ENCODE measurements at places on chromosomes 7 and 10. TPM values are rescaled to one million over a fixed set of nuclear protein-coding genes. Genes with fewer than 3 reads are reported as not detected.
A peak's percentile ranks its signal among the peaks of the same experiment; 100 is the strongest.

- peaks cover 100% of the 10 kb centered on the region for H3K4me1 ChIP-seq
- H3K4me3 ChIP-seq: peak overlapping the region; percentile 1
- peak overlapping the region; percentile 89 for H3K27ac ChIP-seq
- DNase-seq: peak; percentile 68
- no peaks in the 10 kb centered on the region for H3K27me3 ChIP-seq
These were observed 10.1 kb upstream of the ADAP1 start for GRCh38 chr7:964401-965231.

- no peaks in the 10 kb centered on the region for H3K27me3 ChIP-seq
- H3K4me3 ChIP-seq: no peak overlapping the region
- DNase-seq: no peak
- no peak overlapping the region for H3K27ac ChIP-seq
- no peaks in the 10 kb centered on the region for H3K4me1 ChIP-seq
These were observed 83.3 kb downstream of the PHTF2 start for GRCh38 chr7:77881871-77882270.

DNA sequence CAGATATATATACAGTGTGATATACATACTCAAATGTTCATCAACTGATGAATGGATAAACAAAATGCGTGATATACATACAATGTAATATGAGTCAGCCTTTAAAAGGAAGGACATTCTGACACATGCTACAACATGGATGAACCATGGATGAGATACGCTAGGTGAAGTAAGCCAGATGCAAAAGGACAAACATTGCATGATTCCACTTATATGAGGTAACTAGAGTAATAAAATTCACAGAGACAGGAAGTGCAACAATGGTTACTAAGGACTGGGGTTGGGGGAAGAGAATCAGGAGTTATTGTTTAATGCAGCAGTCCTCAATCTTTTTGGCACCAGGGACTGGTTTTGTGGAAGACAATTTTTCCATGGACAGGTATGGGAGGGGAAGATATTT lies 47.3 kb upstream of the PIK3AP1 start:
- peaks cover 8% of the 10 kb centered on the region for H3K4me1 ChIP-seq
- no peak overlapping the region for H3K27ac ChIP-seq
- H3K4me3 ChIP-seq: no peak overlapping the region
- no peak for DNase-seq

DNA sequence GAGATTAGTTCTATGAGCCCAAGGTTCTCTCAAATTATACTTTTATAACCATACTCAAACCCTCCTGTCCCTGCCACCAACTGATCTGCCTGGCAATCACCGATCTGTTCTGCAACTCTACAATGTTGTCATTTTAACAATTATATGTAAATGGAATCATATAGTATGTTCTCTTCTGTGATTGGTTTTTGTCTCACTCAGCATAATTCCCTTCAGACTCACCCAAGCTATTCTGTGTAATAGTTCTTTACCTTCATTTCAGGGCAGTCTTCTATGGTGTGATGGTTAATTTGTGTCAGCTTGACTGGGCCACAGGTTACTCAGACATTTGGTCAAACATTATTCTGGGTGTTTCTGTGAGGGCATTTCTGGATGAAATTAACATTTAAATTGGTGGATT lies 181.9 kb upstream of the CXCL12 start:
- no peaks in the 10 kb centered on the region for H3K36me3 ChIP-seq
- no peak for DNase-seq
- no peak overlapping the region for H3K27ac ChIP-seq

DNA sequence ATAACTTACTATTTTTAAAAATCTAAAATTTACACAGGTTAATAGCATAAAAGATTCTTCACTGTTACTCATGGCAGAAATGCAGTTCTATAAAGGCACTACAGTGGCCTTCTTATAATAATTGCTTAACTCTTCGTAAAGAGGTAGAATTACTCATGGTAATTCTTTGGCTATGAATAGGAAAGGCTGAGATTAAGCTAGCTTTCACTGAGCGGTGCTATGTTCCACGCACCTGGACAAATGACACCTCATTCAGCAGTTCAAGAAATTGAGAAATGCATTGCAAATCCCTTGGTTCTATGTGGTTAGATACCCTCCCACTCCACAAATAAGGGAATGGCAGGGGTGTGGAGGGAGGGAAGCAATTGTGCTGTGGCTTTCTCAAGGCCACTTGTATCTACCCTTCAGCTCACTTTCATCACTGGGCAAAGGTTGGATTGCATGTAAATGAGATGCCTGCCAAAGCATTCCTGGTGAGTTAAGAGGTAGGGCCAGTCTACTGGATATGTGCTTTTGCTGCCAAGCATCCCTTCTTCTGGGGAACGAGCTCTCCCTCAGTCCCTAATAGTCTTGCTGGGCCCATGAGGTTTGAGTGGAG lies 210.9 kb downstream of the TEX36 start:
- H3K36me3 ChIP-seq: no peaks in the 10 kb centered on the region
- no peaks in the 10 kb centered on the region for H3K27me3 ChIP-seq
- DNase-seq: no peak
- no peak overlapping the region for H3K27ac ChIP-seq
- no peak overlapping the region for H3K4me3 ChIP-seq
- no peaks in the 10 kb centered on the region for H3K4me1 ChIP-seq

DNA sequence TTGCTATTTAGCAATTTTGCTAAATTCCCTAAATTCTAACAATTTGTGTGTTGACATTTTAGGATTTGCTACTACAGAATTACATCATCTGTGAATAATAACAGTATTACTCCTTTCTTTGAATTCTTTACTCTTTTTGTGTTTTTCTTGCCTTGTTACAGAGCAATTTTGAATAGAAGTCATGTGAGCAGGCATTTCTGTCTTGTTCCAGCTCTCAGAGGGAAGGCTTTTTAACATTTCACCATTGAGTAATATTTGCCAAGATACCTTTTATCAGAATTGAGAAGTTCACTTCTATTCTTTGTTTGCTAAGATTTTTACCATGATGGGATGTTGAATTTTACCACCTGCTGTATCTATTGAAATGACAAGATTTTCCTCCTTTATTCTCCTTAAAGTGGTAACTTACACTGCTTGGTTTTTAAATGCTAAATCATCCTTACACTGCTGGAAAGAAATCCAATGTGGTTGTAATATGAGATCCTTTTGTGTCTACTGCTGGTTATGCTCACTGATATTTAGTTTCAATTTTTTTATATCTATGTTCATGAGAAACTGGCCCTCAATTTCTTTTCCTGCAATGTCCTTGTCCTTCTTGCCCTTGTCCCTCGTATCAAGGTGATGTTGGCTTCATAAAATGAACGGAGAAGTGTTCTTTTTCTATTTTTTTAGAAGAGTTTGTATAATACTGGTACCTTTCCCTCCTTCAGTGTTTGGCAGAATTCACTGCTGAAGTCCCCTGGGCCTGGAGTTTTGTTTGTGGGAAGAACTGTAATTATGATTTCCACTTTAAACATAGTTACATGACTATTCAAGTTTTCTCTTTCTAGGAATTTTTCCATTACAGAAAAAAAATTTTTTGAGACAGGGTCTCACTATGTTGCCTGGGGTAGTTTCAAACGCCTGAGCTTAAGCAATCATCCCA lies 50.3 kb upstream of the ATP6V0A4 start:
- no peaks in the 10 kb centered on the region for H3K27me3 ChIP-seq
- no peak overlapping the region for H3K4me3 ChIP-seq
- no peak for DNase-seq
- H3K4me1 ChIP-seq: no peaks in the 10 kb centered on the region
- H3K27ac ChIP-seq: no peak overlapping the region
- no peaks in the 10 kb centered on the region for H3K36me3 ChIP-seq

DNA sequence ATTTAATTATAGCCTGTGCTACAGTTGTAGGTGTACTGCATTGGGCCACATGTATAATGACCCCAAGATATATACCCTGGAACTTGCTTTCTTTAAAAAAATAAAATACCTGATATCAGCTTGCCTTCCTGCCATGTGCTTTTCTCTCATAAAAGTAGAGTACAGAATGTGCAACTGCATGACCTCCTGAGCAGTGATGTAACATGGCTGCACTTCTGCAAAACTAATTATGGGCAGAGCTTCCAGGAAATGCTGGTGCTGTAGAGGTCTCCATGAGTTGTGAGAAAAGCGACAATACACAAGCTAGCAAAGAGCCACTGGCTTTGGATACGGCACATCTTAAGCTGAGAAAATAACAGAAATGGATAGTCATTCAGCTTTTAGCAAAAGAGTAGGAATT lies 6.5 kb upstream of the ERLIN1 start:
- peaks cover 23% of the 10 kb centered on the region for H3K4me1 ChIP-seq
- H3K4me3 ChIP-seq: no peak overlapping the region
- H3K36me3 ChIP-seq: peaks cover 56% of the 10 kb centered on the region
- H3K27me3 ChIP-seq: no peaks in the 10 kb centered on the region
- peak; percentile 62 for DNase-seq

Gene OR2A12
- polyA plus RNA-seq: not detected

- H3K4me1 ChIP-seq: no peaks in the 10 kb centered on the region
- H3K4me3 ChIP-seq: no peak overlapping the region
- no peak for DNase-seq
- H3K27me3 ChIP-seq: no peaks in the 10 kb centered on the region
- no peaks in the 10 kb centered on the region for H3K36me3 ChIP-seq
- H3K27ac ChIP-seq: no peak overlapping the region
These were observed 78.4 kb downstream of the SEC23IP start for GRCh38 chr10:119970963-119971362.

- H3K4me1 ChIP-seq: no peaks in the 10 kb centered on the region
- no peaks in the 10 kb centered on the region for H3K36me3 ChIP-seq
These were observed 230.1 kb upstream of the SEMA3E start for GRCh38 chr7:83879063-83879462.

Gene OPALIN
- polyA plus RNA-seq: not detected

DNA sequence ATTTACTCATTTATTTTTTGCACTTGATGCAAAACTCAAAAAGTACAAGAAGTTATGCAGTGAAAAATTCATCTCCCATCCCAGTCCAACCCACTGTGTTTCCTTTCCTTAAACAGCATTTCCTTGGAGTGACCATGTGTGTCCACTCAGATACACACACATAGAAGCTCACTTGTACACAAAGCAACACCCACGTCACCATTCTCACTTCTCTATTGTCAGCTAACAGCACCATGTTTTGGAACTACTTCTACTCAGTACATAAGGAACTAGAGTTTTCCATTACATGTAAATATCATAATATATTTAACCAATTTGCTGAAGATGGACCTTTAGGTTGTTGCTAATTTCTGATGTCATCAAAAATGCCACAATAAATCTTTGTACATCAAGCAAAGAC lies 167.6 kb downstream of the GRID1 start:
- no peak overlapping the region for H3K4me3 ChIP-seq
- H3K27me3 ChIP-seq: no peaks in the 10 kb centered on the region
- H3K27ac ChIP-seq: no peak overlapping the region
- no peak for DNase-seq
- no peaks in the 10 kb centered on the region for H3K36me3 ChIP-seq

DNA sequence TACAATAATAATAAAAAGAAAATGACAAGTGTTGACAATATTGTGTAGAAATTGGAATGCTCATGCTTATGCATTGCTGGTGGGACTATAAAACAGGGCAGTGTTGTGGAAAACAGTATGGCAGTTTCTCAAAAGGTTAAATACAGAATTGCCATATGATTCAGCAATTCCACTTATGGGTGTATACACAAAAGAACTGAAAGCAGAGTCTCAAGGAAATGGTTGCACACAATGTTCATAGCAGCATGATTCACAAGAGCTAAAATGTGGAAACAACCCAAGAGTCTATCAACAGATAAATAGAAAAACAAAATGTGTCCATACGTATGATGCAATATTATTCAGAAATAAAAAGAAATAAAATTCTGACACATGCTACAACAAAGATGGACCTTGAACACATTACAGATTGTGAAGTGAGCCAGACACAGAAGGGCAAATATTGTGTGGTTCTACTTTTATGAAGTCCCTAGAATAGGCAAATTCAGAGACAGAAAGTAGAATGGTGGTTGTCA lies 64.8 kb upstream of the GRM8 start:
- no peak overlapping the region for H3K27ac ChIP-seq
- no peaks in the 10 kb centered on the region for H3K36me3 ChIP-seq
- H3K4me3 ChIP-seq: no peak overlapping the region
- DNase-seq: no peak
- no peaks in the 10 kb centered on the region for H3K4me1 ChIP-seq

Gene CHRM2
- not detected for polyA plus RNA-seq

DNA sequence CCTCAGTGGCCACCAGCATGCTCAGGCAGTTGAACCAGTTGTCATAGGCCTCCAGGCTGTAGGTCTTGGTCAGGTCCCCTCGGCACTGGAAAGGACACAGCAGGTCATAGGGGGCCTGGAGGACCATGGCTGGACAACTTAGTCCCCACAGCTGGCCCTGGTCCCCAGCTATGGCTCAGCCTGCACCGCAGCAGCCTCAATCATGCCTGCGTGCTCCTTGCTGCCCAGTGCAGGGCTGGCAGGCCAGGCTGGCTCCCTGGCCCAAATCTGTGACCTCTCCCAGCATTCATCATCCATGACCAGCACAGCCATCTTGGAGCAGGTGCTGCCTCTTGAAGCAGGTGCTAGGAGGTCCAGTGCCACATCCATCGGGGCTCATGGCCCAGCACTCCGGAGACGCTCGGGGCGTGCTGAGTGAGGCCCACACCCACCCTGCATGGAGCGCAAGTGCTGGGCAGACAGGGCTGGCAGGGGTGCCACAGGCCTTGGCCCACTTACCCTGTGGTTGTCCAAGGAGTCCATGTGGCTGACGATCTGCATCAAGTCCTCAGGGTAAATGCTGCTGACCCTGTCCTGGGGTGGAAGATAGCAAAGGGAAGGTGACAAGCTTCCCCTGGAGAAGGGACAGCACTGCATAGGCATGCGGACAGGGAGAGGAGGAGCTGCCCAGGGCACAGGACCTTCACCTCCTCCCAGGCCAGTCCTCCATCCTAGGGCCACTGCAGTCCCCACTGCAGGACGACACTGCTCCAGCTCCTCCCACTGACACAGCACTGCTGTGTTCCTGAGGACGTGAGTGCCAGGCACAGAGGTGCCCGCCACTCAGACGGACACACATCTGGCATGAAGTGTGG lies 61.7 kb downstream of the CSGALNACT2 start:
- no peak overlapping the region for H3K27ac ChIP-seq
- no peaks in the 10 kb centered on the region for H3K36me3 ChIP-seq
- no peak overlapping the region for H3K4me3 ChIP-seq
- DNase-seq: no peak

DNA sequence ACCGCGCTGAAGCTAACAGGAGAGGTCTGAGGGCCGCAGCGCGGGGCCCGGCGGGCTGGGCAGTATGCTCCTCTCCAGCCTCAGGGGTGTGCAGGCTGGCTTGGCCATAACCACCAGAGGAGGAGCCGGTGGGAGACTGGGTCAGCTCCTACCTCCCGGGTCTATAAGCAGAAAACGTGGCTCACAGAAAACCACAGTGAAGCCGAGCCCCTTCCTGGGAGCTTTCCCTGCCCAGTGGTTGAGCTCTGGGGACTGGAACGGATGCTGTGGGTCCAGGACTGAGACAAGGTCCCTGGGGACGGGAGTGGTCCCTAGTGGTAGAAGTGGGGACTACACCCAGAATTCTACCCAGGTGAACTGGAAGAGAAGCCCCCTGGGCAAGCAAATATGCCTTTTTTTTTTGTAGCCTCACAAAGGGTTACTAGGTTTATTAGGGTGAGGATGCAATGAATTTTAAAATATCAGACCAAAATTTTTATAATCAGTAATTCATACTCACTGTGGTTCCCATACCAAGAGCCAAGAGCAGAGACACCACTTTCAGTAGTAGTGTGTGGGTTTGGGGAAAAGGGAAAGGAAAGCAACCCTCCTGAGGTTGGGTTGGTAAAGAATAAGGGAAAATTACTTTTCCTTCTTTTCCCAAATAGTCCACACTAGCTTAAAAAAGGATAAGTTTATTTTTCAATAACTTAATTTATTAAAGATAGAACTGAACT lies 67.9 kb upstream of the PRKCQ start:
- H3K27ac ChIP-seq: no peak overlapping the region
- no peak overlapping the region for H3K4me3 ChIP-seq
- DNase-seq: peak; percentile 44
- no peaks in the 10 kb centered on the region for H3K4me1 ChIP-seq

Data from CD14-positive monocyte (primary cell).